Vagina (tissue), 2 donors: ENCODE measurements at places on chromosomes 3 and 15. TPM values are rescaled to one million over a fixed set of nuclear protein-coding genes. Genes with fewer than 3 reads are reported as not detected.

GPR62 gene
- not detected for total RNA-seq

KBTBD13 gene
- not detected for total RNA-seq

SPESP1 gene
- total RNA-seq: 1.5 TPM

IGSF10 gene
- 0.49 TPM for total RNA-seq

ABCC5 gene
- 67.5 TPM for total RNA-seq

ADCY5 gene
- 16.7 TPM for total RNA-seq

CP gene
- total RNA-seq: 26.3 TPM

MYD88 gene
- total RNA-seq: 45.9 TPM

GOLGA8S gene
- not detected for total RNA-seq

PAQR9 gene
- total RNA-seq: not detected

TYRO3 gene
- 13.3 TPM for total RNA-seq

VPS18 gene
- total RNA-seq: 21.4 TPM

GPR176 gene
- 5.4 TPM for total RNA-seq

FANCI gene
- 9.1 TPM for total RNA-seq

PCOLCE2 gene
- total RNA-seq: 136 TPM

GATA2 gene
- 50.6 TPM for total RNA-seq

STAB1 gene
- total RNA-seq: 124 TPM

CLDN1 gene
- 48.6 TPM for total RNA-seq

DNA sequence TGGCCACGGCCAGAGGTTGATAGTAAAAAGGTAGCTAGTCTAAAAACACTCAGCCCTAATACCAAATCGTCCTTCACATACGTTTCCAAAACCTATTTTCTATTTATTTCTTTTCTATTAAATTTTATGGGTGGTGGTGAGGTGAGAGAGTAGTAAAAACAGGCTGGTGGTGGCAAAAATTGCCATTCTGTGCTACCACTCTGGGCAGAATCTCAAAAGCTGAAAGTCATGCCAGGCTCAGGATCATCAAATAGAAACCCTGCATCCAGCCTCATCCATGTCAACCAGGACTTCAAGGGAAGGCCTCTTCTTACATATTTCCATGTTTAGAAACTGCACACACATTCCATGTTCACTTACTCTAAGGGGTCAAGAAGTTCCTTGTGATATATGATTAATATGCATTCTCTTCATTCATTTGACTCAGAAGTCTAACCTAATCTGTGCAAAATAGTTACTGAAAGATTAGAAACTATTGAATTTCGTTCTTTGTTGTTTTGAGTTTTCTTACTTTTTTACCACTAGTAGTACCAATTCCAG is 153.1 kb downstream of the TNIK start:
- no peak for DNase-seq

DNA sequence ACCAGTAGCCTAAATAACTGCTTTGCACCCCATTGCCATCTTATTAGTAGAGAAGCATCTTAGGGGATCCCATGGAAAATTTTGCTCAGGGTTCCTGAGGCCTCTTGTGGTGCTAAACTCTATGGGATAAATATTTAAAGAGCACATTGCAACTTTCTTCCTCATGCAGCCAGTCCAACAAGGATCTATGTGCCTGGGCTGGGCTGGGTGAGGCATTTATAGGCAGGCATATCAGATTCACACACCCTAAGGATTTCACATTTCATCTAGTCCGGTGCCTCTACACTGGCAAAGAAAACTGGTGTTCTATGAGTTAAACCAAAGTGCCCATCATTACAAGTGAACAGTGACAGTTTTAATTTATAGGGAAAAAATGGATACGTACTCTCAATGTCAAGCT is 512.3 kb downstream of the EDEM1 start:
- no peak for DNase-seq

DNA sequence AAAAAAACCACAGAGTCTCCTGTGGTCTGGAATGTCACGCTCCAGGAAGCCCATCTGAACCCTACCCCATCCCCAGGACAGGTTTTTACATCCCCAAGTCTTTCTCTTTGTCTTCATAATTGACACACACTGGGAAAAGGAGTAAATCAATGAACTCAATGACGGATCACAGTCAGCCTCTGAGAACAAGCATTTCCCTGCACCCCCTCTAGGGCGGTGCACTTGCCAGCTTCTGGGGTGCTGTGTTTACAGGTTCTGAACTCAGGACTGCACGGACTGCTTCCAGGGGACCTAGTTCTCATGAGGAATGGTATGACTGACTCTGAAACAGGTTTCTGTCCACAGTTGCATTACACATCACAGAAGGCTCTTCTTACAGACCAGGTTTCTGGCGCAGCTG is 81.1 kb downstream of the NUP210 start:
- no peak for DNase-seq

- no peak for DNase-seq
Measured at GRCh38 chr15:46410705-46411104, 775.9 kb downstream of the SQOR start.

- no peak for DNase-seq
Measured at GRCh38 chr15:57216288-57216687, 160.0 kb upstream of the CGNL1 start.

DNA sequence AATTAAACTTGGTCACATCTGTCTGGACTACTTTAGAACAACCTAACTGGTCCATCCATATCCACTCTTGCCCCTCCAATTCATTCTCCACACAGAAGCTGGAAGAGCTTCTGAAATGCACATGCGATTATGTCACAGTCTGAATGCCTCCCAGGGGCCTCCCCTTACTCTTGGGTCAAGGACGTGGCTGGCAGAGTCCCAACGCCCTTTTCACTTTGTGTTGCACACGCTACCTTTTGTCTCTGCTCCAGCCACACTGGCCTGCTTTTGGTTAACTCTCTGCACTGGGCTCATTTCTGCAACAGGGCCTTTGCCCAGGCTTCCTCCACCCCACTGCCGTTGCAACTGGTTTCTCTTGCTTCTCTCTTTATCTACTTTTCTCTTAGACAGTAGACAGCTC is 245.2 kb downstream of the IL20RB start:
- DNase-seq: no peak

DNA sequence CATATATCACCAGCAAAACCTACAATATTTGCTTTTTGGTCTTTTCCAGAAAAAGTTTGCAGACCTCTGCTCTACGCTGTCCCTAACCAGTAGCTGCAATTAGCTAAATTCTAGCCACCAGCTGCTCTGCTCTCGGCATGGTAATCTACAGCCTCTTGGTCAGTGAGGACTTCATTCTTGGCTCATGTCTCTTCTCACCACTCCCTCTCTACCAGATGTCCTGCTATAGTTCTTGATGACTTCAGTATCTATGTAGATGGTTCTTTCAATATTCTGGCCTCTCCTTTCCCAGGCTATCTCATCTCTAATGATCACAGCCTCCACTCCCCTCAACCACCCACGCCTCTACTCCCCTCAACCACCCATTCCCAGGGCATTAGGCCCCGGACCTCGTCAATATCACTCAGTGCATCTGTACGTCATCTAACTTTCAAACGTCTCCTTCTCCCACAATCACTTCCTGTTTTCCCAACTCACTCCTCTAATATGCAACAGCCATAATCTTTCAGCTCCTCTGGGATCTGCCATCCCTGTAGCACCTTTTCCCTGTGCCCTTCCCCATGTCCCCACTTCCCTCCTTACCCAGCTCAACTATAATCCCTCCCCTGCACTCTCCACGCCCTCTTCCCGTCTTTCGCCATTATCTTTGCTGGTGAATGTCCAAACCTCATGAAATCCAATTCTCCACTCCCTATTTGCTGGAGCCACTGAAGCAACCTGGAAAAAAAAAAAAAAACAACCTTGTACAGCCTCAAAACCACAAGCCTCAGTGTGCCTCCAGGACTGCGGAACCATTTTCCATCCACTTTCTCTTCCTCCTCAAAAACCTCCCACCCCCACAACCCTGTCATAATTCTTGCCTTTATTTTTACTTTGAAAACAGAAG is 429.4 kb upstream of the PROK2 start:
- DNase-seq: no peak

DNA sequence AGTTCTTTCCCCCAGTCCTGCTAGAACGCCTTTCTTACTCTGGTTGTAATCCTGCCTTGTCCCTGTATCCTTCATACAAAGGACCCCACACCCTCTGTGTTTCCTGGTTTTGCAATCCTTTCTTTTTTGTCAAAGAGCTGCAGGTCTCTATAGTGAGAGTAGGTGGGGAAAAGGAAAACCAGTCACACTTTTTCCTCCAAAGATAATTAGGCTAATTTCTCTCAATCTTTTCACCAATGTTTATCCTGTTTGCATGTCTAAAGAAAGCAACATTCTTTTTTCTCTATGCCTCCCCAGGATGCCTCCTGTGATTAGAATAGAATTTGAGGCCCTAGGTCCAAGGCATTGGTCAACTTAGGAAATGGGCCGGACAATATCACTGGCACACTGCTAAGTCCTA is 25.4 kb downstream of the SEMA6D start:
- no peak for DNase-seq

GRCh38 chr3:120982608-120983320 is 74.8 kb downstream of the STXBP5L start:
- no peak for DNase-seq

DNA sequence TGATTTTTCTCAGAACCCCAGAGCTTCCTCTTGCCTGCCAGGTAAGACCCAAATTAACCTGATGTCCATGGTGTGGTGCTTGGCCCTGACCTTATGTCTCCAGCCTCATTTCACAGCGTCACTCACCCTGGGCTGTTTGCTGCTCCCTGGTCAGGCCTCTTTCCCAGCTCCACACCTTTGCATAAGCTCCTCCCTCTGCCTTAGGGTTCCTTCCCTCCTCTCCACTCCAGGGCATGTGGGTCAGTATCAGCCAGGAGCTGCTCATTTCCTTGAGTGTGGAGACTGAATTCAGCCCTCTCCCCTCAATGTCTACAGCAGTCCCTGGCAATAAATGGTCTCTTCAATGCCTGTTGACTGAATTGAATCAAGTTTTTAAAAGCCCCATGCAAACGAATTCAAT is 75.6 kb upstream of the ANKRD34C start:
- DNase-seq: no peak

DNA sequence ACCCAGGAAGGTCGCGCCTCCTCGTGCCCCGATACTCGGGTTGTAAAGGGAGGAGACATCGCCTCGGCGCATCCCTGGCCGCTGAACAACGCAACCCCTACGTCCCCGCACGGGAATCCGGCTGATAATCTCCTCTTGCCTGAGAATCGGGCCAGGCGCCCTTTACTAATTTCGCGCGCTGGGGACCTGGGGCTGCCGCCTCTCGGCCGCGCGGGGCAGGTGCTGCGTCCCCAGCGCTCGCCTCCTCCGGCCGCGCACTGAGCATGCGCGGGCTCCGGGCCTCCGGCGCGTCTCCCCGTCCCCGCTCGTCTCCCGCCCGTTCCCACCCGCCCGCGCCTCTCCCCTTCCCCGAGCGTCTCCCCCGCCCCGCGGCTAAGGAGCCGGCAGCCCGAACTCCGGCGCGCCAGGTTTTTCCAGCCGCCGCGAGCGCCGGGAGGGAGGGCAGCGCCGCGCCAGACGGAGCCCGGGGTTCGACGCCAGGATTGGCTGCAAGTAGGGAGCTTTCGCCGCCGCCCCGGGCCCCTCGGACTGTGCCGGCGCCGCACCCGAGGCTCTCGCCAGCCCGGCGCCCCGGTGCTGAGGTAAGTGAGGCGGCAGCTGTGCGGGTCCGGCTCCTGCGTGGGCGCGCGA is at the start of gene CNTN4:
CNTN4 (plus strand) TSS at position 469 of the 630 bp plus-strand sequence.
- no peak for DNase-seq

GRCh38 chr3:154018100-154018696 is 103.0 kb upstream of the ARHGEF26 start:
- no peak for DNase-seq

GRCh38 chr15:46735115-46735514 is 982.2 kb upstream of the SEMA6D start:
- no peak for DNase-seq

GRCh38 chr3:25751725-25752124 is 31.5 kb downstream of the NGLY1 start:
- no peak for DNase-seq

GRCh38 chr3:109242187-109242523 is 74.2 kb downstream of the DPPA2 start:
- no peak for DNase-seq

- DNase-seq: no peak
Measured at GRCh38 chr3:24494618-24495325, at the start of gene THRB. THRB (minus strand) TSS chr3:24494850.

GRCh38 chr3:54949491-54950044 is 21.7 kb upstream of the LRTM1 start:
- no peak for DNase-seq

DNA sequence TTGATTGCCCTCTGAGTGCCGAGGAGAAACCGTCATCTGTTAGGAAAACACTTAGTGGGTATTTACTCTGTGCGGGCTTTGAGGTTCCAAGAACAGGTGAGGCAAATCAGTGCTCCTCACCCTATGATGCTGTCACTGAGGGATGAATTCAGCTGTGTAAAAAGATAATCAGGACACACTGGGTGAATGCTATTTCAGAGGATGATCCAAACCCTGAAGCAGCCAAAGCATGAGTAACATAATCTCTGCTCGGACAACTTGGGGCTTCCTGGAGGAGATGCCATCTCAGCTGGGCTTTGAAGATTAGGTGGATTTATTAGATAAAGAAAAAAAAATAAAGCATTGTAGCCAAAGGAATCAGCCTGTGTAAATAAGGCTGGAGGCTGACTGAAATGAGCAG is 10.5 kb upstream of the GADL1 start:
- DNase-seq: no peak

- no peak for DNase-seq
Measured at GRCh38 chr3:134597390-134597970, 53.3 kb downstream of the KY start.

- no peak for DNase-seq
Measured at GRCh38 chr15:80456517-80457492, 52.6 kb downstream of the ARNT2 start.

GRCh38 chr3:59374818-59375211 is 325.0 kb upstream of the CFAP20DC start:
- DNase-seq: no peak

GRCh38 chr15:41799488-41799805 is 25.2 kb downstream of the MAPKBP1 start:
- DNase-seq: no peak

DNA sequence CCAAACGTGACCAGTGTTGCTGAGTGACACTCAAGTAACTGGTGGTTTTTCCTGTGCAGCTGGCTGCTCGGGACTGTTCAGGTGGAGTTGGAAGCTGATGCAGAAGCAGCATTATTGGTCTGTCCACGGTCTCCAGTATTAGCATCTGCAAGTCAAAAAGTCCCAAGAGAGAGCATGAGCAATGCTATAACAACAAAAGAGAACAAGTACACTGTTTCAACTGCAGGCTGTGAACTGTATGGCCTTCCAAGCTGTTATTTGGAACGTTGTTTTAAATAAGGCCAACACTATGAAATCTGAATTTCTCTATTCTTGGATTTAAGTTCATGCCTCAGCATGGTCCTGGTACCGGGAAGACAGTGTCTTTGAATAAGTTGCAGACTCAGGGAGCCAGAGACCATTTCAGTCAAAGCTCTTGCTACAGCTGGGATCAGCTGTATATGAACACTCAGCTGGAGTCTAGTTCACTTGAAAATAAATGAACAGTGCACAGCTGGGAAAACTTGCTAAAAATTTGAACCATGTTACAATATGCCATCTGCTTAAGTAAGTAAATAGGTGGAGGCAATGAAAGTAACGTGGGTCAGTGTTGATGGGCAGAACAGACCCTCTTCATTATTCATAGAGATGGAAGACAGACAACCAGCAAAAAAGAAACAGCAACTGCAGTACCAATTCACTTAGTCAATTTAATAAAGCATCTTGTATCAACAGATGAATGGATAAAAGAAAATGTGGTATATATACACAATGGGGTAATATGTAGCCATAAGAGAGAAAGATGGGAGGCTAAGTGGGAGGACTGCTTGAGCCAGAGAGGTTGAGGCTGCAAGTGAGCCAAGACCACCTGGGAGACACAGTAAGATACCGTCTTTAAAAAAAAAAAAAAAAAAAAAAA is 45.1 kb downstream of the NR1I2 start:
- DNase-seq: no peak

- DNase-seq: no peak
Measured at GRCh38 chr3:127959041-127959440, 44.0 kb downstream of the KBTBD12 start.
